ENCODE measurements at places on chromosomes 12 and 14.

GRCh38 chr14:79421811-79422210, 789.5 kb downstream of the DIO2 start:
- DNase-seq, result no peak

- DNase-seq, result no peak
Measured at GRCh38 chr12:56011509-56012090, 9.2 kb upstream of the IKZF4 start.

DNA sequence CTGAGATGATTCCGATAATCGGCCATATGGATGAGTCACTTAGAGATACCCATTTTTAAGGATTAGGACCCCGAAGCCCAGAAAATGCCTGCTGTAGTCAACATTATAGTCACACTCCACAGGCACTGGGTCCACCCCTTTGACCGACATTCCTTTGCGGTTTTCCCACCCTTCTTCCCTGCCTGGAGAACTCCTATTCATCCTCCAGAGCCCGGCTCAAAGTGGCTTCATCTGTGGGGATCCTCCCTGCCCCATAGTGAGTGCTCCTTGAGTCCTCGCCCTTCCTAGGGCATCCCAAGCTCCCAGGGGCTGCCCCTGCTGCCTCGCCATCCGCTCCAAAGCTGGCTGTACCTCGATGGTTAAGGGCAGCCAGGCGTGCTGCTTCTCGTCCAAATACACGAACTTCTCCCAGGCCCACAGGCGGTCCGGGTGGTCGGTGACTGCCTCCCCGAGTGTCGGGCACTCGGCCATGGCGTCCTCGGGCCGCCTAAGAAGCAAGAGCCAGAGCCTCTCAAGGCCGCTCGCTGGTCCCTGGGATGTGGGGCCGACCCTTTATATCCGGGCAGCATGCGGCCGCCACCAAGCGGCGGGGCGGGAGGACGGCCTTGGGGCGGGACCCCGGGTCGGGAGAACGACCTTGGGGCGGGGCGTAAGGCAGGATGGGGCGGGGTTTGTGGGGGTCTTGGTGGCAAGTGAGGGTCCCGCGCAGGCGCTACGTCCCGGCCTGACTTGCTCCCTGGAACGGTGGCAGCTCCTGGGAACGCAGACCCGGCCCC, at the start of gene TCL1A:
TCL1A (minus strand) TSS at position 530 of the 776 bp plus-strand sequence; CDS start at position 471, 59 bp downstream.
- no peak for DNase-seq

DNA sequence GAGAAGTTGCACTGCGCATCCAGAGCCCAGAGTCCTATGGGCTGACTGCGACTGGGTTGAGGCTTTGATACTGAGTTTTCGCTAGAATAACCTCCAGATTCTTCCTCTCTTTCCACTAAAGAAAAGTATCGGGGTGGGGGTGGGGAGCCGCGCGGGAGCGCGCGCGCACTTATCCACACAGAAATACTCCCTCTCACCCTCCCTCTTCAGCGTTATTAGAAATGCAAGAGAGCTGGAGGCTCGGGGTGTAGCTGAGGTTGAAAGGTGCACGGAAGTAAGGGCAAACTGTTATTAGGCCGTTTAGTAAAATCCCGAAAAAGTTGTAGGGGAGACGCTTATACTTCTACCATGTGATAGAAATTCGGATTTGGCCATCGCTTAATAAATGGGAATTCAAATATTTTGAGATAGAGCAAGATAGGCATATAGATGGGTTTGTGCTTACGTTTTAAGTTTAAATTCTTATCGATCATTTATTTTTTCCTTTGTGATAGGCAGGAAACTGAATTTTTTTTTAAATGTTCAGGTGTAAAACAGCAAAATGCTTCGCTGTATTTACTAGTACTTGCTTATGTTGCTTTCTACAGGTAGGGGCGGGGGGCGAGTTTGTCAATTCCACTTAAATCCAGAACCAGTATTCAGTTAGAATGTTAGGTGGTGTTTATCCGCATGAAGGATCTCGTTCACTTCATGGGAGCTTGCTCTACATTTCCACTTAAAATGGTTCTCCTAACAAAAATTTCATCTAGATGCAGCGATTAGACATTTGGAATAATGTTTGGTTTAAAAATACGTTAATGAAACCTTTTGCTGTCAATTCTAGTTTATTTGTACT, 1.1 kb downstream of the ARHGAP5 start:
- peak; percentile 67 for DNase-seq

DNA sequence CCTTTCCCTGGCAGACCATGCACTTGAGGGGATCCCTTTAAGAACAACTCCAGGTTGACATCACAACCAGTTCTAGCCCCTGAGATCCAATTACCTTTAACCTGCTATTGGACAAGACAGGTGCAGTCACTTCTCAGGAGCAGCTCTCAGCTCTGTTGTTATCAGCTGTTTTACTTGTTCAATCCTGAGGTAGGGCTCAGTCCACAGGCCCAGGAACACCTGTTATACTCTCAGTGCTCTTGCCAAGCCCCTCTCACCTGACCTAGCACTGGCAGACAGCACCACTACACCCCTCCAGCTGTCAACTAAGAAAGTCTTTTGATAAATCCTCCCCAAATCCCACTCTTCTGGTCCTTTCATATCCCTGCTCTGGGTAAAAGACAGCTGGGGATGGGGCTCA, 163.9 kb upstream of the TMTC2 start:
- DNase-seq, result no peak

DNA sequence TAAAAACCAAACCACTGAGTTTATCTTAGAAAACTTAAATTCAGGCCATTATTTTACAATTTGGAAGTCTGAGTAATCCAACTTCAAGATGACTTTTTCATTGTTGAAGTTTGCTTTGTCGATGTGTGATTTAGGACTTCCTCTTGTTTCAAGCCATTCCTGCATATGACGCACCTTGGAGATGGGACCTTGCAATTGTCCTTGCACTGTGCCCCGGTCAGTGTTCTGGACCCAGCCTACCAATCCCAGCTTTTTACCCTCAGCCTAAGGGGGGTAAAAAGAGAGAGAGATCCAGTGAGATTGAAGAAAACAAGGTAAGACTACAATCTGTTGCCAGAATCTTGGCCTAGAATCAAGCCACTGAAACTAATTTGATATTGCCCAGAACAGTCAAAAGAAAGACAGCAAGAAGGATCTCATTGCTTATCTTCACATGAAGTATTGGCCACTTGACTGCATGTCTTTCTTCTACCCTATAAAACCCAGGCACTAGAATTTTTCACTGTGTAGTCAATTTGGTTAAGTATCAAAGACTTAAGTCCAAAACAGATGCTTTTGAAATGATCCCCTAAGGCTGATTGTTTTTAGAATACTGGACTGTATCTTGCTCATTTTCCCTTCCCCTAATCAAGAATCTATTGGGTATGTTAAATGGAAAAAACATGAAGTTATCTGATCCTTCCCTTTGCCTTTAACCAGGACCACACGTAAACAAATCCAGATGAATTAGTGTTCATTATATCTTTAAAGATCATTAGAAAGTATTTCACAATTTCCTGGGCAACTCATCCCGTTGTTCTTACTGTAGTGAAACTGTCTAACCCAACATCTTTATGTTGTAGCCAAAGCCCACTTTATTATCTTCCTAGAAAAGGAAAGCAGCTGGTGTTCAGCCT, 2.4 kb upstream of the MLH3 start:
- DNase-seq, result no peak

DNA sequence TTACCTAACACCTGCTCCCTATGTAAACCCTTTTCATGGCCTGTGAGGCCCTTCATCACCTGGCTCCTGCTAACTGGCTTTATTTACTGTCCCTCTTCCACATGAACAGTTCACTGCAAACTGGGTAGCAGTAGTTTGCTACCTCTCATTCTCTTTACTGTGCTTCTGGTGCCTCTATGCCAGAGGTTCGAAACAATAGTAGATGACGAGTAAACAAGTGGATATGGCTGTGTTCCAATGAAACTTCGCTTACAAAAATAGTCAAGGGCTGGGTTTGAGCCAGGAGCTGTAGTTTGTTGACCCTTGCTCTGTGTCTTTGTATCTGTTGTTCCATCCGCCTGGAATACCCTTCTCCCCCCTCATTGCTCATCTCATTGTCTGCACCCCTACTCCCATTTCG, 233.6 kb upstream of the RMST start:
- peak; percentile 97 for DNase-seq

DNA sequence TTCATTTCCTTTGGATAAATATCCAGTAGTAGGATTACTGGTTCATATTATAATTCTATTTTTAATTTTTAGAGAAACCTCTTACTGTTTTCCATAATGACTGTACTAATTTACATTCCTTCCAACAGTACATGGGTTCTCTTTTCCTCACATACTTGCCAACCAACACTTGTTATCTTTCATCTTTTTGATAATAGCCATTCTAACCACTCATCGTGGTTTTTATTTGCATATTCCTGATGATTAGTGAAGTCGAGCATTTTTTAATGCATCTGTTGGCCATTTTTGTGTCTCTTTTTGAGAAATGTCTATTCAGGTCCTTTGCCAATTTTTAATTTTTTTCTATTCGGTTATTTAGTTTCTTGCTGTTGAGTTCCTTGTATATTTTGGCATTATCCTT, 457.7 kb upstream of the PDE3A start:
- DNase-seq, result no peak

DNA sequence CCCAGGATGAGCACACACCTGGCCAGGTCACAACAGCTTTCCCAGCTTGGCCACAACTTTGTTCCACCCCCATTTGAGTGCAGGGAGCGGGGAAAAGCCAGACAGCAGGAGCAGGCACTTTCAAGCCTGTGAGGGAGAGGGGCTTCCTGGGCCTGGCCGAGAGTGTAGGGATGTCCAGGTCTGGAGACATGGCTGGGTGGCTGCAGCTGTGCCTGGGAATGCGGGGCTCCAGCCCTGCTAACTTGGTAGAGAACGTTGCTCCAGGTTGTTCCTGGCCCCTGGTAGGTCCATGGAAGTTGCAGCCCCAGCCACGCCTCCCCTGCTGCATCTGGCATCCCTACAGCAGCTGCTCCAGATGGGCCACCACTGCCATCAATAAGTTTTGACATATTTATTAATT, 738.5 kb downstream of the SLC6A15 start:
- DNase-seq, result no peak

DNA sequence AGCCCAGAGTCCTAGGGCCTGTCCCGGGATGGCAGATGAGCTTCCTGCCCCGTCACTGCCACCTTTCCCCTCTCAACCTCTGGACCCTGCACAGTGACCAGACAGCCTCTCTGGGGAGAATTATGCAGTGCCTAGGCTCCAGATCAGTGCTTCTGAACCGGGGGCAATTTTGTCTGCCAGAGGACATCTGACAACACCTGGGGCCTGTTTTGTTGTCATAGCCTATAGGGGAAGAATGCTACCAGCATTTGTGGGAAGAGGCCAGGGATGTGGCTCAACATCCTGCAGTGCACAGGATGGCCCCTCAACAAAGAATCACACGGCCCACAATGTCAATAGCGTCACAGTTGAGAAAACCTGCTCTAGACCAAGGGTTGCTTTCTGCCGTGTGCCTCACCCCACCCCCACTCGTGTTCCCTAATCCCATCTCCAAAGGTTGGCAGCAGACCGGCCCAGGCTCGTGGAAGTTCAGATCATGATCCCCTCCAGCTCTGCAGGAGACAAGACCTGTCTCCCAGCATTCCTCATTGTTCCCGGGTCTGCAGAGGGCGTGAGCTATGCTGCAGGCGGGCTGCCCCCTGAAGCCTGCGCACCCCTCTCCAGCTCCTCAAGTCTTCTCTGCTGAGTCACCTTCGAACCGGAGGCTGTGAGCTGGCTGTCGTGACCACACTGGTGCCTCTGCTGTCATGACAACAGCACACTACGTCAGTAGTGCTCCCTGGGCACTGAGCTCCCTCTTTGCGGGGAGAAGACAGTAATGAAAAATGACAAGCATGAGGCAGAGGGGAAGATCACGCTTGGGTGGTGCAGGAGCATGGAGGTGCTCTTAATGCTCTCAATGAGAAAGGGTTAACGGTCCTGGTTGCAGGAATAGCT, 2.0 kb upstream of the GAPDH start:
- no peak for DNase-seq

DNA sequence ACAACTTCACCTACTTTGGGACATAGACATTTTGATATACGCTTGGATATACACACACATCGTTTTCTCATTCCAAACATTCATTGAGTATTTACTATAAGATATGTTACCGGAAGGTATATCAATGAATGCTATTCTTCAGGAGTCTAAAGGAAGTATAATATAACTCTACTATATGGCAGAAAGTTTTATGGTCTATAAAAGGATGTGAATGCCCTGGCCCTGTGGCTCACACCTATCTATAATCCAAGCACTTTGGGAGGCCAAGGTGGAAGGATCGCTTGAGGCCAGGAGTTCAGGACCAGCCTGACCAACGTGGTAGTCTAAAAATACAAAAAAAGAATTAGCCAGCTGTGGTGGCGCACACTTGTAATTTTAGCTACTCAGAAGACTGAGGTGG, 5.6 kb downstream of the NRIP2 start:
- no peak for DNase-seq

- no peak for DNase-seq
Measured at GRCh38 chr12:57552306-57552651, 2.4 kb downstream of the KIF5A start.
